CD4-positive, alpha-beta T cell treated with Interleukin-15 for 4 hours (primary cell): ENCODE measurements at places on chromosomes 1 and 21.

- DNase-seq = peak; percentile 82
Measured at GRCh38 chr1:167555971-167556714, 2.6 kb upstream of the CREG1 start.

GRCh38 chr1:160362168-160362957 is 4.5 kb upstream of the NHLH1 start:
- DNase-seq = no peak

DNA sequence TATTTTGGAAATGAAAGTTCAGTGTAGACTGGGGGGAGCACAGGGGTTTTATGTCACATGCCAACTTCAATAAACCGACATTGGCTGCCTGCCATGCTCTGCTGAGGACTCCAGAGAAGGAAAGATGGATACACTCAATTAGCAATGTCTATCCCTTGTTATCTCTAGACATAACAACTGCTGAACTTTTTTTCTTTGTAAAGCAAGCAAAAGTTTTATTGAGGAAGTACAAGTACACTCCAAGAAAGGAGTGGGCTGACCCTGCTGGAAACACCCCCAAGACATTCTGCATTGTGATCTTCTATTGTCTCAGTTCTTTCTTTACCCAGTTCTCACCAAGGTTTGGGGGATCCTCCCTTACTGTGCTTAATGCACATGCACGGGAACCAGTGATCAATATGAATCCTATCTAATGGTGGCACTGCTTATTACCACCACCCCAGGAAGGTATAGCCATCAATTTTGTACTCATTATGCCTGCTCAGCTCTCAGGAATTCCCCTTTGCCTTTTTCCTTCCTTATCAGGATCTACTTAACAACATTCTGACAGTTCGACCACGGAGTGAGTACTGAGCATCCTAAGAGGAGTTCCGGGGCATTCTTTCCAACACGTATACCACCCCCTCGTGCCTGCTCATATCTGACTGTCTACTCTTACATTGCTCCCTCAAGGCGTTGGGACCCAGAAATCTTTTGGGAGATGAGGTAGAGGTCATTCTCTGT is 28.7 kb downstream of the SYNJ1 start:
- no peak for DNase-seq

GRCh38 chr1:20185834-20186782 is at the start of the genes PLA2G2C and UBXN10:
TSS of gene PLA2G2C (minus strand) at chr1:20186518. CDS start at chr1:20177363, 9,155 bp downstream.
TSS of gene UBXN10 (plus strand) at chr1:20186096. CDS start at chr1:20190562, 4,466 bp downstream.
- DNase-seq = peak; percentile 53

GRCh38 chr1:229803626-229804217 is 177.7 kb downstream of the URB2 start:
- DNase-seq = no peak

DNA sequence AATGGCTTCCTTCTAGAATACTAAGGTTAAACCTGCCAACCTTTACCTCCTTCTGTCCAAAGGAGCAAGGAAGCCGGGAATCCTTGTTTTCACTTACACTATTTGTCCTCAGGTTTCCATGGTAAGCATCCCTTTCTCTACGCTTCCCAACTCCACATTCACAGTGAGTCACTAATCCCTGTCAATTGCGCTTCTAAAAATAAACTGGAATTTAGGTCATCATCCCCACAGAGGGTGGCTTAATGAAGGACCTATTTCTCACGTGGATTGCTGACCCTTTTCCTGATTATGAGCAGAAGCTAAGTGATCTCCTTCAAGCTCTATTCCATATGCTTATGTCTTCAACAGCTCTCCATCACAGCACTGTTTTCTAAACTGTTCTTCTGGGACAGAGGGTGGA is 39.9 kb upstream of the ABCA4 start:
- no peak for DNase-seq

DNA sequence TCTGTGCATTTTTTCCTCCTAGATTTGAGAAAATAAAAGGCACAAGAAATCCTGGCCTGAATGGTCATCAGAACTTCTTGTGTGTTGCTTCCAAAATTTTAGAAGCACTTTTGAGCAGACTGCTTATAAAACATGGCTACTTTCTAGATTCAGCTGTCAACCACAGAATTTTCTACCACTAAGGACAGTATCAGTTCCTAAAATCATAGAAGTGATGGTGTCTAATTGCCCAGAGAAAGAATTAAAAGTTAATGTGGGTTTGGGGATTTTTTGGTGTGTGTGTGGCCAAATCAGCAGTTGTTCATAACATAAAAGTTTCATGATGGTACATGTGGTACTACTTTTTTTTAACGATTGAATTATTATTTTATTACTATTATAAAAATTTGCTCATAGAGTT is 171.4 kb upstream of the SNX7 start:
- no peak for DNase-seq

DNA sequence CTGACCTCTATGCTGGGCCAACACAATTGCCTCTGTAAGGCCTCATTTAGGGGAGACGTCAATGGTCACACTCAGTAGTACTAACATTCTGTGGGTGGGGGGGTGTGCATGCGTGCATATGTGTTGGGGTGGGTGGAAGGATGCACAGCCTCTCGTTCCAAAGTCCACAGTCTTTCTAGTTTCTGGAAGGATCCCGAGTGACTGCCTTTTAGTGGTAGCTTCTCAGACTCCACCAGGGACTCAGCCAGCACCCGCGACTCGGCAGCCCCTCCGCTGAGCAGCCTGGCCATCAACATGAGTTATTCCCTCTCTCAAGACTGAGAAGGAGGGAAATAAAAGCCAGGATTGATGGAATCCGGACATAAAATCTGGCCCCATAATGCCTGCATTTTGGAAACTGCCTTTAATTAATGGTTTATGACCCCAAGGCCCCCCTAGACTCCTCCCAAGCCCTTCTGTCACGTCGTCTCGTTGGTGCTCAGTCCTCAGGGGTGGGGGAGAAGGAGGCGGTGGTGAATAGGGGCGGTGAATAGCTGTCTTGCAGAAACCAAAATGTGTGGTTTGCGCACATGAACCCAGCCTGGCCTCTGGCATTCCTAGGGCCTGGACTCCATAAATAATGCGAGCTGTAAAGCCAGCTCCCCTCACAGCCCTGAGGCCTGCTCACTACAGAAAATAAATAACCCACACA is 65.1 kb upstream of the TMEM51 start:
- no peak for DNase-seq

- DNase-seq = peak; percentile 30
Measured at GRCh38 chr21:25501996-25502665, 105.2 kb downstream of the MRPL39 start.

GRCh38 chr1:205604059-205604458 is 27.8 kb downstream of the ELK4 start:
- no peak for DNase-seq

GRCh38 chr1:27435566-27436203 is 43.3 kb downstream of the GPR3 start:
- DNase-seq = no peak

GRCh38 chr1:90204780-90205179 is 209.9 kb downstream of the ZNF326 start:
- no peak for DNase-seq

DNA sequence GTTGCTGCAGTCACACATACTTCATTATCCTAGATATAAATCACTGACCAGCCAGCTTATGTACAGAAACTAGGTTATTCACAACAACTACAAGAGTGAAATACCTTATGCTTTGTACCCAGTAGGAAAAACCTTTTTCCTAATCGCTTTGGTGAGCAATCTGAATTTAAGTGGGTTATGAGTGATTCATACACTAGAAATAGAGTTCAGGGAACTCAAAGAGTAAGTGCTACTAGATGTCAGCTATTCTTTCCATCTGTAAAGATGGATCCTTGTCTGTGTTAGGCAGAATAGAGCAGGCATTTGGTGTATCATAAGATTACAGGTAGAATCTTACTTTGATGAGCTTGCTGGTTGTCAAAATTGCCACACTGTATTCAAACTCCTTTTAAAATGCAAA is 101.9 kb downstream of the ZNF644 start:
- DNase-seq = no peak

GRCh38 chr1:59375321-59376220 is 78.7 kb downstream of the FGGY start:
- no peak for DNase-seq

DNA sequence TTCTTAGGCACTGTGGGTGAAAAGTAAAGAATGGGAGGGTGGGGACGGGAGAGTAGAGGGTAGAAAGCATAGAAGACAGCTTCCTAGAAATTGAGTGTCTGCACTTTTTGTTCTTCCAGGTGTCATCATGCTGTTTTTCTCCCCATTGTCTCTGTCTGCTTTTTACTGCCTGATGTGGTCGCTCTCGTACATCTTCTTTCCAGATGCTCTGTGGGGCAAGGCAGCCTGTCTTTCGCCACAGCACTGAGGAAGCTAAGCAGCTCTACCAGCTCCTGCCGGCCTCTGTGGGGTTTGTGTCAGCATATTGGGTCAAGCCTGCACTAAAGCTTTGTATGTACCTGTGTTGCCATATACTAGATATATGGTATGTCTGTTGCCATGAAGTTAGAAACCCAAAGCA is 13.2 kb downstream of the TMEM269 start:
- no peak for DNase-seq

DNA sequence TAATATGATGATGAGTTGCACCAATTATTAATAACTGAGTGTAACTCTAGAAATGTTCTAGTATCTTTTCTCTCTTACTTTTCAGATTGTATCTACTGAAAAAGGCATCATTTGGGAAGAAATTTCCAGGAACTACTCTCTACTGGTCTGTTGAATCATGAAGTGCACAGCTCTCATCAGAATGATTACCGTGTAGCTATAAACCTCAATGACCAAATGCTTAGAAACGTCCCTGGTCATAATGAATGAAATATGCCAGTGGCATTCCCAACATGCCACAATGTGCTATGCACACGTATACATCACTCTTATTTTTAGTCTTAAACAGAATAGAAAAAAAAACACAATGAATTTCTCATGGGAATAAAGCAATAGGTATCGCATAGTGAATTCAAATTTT is 534.3 kb upstream of the OLFM3 start:
- DNase-seq = no peak

DNA sequence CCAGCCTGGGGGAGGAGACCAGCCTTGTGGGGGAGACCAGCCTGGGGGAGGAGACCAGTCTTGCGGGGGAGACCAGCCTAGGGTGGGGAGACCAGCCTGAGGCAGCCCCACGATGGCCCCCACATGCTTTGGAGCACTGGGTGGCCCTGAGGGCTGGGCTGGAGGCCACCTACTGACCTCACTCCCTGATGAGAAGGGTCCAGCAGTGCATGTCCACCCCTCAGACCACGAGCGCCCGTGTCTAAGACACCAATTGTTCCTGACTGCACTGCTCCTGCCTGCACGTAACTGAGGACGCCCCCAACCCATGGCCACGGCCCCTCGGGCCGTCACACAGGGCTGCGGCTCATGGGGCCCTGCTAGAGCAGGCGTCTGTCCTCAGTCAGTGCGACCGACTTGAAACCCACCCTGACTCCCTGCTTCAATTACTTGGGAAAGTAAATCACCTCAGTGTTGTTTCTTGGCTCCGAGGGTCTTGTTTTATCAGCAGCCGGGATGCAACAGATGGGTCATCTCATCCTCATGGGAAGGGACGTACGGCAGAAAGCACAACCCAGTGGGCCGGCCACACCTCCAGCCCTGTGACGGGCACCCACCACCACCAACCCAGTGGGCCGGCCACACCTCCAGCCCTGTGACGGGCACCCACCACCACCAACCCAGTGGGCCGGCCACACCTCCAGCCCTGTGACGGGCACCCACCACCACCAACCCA is at the start of gene SPATC1L:
Gene SPATC1L (minus strand): TSS at position 550 of the 715 bp plus-strand sequence. CDS start 1,643 bp downstream, outside the sequence.
- peak; percentile 30 for DNase-seq

- DNase-seq = no peak
Measured at GRCh38 chr1:125064481-125064880, 3879.7 kb downstream of the SRGAP2C start.

- DNase-seq = no peak
Measured at GRCh38 chr1:240111558-240111957, 19.9 kb downstream of the FMN2 start.

GRCh38 chr1:111571987-111572386 is 47.6 kb upstream of the RAP1A start:
- DNase-seq = no peak

DNA sequence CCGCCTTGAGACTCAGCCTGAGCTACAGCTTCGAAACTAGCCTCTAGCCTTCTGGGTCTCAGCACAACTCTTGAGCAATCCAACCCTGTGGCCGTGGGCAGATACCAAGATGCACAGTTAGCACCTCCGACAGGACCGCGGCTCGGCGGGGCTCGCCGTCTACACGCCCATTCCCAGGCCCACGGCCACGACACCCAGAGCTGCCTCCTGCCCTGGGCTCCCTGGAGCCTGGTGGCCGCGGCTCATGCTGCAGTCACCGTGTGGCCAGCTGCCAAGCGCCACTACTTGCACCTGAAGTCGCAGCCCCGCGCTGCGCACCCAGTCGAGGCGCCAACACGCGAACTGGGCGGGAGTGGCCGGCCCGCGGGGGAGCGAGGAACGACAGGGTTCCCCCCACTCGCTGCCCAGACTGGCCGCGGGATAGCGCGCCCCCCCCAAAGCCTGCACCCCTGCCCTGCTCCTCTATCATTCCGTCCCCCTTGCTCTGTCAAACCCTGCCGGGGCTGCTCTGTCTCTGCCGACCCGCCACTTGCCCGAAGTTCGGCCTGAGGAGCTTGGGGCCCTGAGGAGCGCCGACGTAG is 729 bp upstream of the CDCA8 start:
- DNase-seq = no peak

- no peak for DNase-seq
Measured at GRCh38 chr1:5480906-5481305, 511.3 kb downstream of the NPHP4 start.

GRCh38 chr1:76826072-76826845 is 41.0 kb upstream of the ST6GALNAC5 start:
- no peak for DNase-seq

DNA sequence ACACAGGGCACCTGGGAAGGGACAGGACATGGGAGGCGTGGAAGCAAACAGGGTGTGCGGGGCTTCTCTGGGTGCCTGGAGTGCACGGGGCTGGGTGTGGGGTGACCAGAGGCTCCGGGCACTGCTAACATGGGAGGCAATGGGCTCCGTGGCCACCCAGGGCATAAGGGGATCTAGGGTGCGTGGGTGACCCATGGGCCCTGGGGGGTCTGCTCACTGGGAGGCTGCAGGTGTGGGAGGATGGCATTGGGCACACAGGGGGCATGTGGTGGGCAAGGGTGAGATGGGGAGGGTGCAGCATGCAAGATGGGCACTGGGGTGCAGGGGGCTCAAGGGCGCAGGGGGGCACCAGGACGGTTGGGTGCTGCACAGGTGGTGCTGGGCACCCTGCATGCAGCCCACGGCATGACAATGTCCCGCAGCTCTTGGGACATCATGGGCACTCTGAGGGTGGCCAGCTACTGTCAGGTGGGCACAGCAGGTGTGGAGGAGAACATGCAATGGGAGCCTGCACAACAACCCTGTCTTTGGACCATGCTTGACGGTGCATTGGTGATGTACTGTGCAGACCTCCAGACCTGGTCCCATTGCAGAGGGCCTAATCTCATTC is 15.1 kb downstream of the TRIM11 start:
- DNase-seq = no peak
